Hematopoietic multipotent progenitor cell (in vitro differentiated cells): ENCODE measurements at places on chromosomes 7 and 10.

GRCh38 chr7:73567846-73568685 lies 10.3 kb downstream of the TBL2 start:
- no peak for DNase-seq

DNA sequence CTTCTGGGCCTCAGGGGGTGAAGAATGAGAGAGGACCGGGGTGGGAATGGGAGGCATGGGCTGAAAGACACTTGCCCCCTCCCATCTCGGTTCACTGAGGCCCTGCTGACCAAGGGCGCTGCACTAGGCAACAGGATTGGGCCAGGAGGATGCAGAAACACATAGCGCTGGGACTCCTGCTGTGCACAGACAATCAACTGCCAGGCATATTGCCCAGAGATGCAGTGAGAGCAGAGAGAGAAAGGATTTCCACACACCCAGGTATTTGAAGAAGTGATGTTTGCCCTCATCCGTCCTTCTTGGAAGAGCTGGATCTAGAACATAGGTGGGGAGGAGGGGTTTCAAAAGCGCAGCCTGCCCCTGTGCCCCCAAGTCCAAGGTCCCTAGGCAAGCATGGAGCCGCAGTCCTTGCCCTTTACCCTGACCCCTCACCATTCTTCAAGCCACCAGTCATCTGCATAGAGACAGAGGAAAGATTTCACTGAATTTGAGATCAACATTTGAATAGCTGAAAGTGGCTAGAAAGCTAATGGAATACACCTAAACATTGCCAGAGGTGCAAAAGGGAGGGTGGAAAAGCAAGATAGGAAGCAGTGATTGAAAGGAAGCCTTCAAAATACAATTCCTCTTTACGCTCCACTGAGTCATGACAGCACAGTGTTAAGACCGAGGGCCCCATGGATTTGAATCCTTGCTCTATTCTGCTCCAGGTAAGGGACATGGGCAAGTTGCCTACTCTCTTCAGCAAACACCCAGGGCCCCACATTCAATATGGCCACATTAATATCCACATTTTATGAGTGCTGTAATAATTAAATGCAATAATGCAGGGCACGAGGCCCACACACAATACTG lies 44.2 kb upstream of the TNS3 start:
- no peak for DNase-seq

DNA sequence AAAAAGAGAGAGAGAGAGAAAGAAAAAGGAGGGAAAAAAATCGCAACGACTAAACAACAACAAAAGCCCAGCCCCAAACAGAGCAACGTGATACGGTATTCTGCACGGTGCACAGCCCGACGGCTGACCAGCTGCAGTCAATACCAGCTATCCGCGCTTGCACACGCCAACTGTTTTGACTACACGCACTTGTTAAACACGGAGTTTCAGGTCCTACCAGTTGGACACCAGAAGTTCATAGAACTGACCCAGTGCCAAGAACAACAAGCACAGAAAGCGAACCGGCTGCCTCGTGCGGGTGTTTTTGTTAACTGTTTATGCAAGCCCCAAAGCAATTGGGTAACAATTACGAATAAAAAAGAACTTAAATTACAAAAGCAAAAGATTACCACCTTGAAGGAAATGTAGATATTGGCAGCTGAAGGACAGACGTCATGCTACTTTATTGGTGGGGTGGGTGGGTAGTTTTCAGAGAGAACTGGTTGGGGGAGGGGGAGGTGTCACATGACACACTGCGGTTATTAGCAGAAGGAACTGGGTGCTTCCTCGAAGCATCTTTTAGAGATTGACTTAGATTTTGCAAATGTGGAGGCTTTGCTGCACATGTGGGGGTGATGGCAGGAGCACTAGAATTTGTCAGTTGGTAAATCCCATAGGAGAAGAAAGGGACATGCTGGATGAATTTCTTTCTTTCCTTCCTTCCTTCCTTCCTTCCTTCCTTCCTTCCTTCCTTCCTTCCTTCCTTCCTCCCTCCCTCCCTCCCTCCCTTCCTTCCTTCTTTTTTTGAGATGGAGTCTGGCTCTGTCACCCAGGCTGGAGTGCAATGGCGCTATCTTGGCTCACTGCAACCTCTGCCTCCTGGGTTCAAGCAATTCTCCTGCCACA lies 110.6 kb upstream of the EFCAB10 start:
- DNase-seq, result peak; percentile 59

- DNase-seq, result no peak
These were observed 10.6 kb downstream of the ZCCHC24 start for GRCh38 chr10:79434821-79435251.

DNA sequence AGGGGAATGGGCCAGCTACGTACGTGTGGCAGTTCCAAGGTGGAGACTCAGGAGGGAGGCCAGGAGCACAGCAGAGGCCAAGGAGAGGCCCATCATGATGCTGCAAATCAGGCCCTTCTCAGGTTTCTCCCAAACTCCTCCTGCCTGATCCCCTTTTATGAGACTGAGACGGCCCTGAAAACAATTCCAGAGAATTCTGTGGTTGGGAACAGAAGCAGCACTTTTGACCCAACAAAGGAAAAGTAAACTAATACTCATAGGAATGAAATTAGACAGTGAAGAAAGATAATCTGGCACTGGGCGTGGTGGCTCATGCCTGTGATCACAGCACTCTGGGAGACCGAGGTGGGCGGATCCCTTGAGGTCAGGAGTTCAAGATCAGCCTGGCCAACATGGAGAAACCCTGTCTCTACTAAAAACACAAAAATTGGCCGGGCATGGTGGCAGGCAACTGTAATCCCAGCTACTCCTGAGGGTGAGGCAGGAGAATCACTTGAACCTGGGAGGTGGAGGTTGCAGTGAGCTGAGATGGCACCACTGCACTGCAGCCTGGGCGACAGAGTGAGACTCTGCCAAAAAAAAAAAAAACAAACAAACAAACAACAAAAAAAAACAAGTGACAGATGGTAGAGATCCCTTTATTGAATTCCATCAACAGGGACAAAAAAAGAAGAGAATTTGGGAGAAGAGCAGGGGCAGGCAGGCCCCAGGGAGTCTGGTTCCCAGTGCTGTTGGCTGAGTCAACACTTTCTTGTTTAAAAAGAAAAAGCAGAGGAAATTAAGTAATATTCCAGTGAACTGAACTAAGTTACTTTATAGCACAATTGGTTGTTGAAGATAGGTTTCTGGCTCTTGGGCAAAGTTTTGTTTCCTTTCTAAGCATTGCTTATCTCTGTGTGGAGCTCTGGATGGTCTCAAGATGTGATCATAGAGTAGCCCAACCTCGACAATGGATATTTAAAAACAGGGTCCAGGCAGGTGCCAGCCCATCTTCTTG lies at the start of gene CCL26:
CCL26 (minus strand) TSS at position 131 of the 997 bp plus-strand sequence; CDS start at position 96, 35 bp downstream.
- DNase-seq, result no peak

- DNase-seq, result no peak
These were observed 652.4 kb downstream of the CNTNAP2 start for GRCh38 chr7:146768957-146769356.

DNA sequence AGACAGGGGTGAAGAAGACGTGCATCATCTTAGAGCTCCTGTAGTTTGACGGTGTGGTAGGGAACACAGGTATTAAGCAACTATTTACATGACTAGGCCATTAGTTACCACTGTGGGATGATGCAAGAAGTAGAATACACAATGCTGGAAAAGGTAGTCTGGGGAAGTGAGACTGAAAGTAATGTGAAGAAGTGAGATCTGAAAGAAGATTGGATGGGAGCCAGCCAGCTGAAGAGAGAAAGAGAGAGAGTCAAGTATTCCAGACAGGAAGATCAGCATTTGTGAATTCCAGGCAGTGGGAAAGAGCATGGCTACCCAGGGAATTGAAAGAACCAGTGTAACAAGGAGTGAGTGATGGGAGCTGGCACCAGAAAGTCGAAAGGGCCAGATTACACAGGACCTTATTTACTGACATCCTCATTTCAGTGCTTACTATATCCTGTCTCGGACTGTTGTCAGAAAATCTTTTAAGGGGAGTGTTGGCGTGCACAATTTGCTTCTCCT lies 4.0 kb upstream of the CFAP58 start:
- DNase-seq, result no peak

- no peak for DNase-seq
These were observed 106.5 kb upstream of the PRR15 start for GRCh38 chr7:29457141-29457561.

- peak; percentile 39 for DNase-seq
These were observed 1.3 kb upstream of the CUL1 start for GRCh38 chr7:148697256-148698006.

DNA sequence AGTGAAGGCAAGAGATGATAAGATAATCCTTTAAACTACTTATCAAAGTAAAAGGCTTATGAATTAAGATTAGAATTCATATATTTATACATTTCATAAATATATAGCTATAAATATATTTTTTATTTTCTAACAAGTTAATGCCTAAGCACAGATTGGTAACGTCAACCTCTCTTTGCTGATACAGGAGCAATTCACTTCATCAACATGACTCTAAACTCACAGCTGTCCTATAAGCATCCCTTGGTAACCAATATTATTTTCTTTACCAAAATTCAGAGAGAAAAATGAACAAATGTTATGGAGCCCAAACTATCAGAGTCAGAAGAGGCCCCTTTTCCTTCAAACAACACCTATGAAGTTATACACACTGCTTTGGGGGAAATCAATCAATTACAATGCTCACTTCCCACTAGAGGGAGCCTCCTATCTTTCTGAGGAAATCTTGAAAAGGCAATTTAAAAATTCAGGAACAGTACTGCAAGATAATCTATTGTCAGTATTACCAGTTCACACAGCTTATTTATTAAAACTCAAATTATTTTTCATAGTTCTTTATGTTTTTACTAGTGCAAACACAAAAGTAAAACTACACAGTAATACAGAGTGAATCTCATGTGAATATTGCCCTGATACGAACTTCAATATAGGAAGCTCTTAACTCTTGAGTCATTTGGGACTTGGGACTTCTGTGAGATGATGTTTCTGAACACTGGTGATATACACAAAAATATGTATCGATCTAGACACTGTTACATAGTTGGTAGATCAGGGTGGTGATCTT lies 51.0 kb upstream of the NOBOX start:
- DNase-seq, result no peak

GRCh38 chr10:121597504-121598262 lies 561 bp downstream of the FGFR2 start:
- DNase-seq, result peak; percentile 22

- DNase-seq, result no peak
These were observed 34.5 kb downstream of the ITPRIP start for GRCh38 chr10:104303594-104304355.

DNA sequence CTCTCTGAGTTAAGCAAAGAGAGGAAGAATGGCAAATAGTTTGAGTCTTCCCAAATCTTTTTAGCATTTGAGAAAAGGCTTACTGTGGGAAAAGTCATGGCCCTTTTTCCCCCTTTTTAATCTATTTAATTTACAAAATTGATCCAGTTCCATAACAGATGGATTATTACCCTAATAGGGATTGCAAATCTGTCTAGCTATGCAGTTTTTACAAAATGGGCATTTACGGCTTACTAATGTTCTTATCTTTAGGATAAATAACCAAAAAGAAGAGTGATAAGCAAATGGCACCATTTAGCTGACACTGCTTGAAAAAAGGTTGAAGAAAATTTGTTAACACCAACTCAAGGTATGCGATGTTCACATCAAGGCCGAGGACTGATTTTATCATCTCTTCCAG lies 169.7 kb downstream of the SKAP2 start:
- DNase-seq, result no peak

GRCh38 chr7:104979167-104979841 lies 34.7 kb upstream of the KMT2E start:
- no peak for DNase-seq

- peak; percentile 48 for DNase-seq
These were observed 3.1 kb upstream of the IRF5 start for GRCh38 chr7:128934361-128935341.

DNA sequence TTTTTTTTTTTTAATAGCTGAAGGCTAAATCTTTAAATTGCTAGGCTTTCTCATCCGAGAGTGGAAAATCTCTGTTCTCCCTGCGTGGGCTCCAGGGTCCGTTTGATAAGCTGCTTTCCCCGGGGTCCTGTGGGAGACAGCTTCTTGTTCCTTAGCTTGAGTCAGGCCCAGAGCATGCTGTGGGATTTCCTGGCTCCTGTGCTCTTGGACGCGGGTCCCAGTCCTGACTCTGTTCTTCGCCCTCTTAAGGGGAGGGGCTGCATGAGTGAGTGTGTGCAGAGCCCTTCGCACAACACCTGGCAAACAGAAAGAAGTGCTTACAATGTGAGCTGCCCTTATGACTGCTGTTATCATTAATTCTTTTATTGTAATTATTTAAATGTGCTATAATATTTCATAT lies 133.5 kb downstream of the TACC2 start:
- DNase-seq, result no peak

DNA sequence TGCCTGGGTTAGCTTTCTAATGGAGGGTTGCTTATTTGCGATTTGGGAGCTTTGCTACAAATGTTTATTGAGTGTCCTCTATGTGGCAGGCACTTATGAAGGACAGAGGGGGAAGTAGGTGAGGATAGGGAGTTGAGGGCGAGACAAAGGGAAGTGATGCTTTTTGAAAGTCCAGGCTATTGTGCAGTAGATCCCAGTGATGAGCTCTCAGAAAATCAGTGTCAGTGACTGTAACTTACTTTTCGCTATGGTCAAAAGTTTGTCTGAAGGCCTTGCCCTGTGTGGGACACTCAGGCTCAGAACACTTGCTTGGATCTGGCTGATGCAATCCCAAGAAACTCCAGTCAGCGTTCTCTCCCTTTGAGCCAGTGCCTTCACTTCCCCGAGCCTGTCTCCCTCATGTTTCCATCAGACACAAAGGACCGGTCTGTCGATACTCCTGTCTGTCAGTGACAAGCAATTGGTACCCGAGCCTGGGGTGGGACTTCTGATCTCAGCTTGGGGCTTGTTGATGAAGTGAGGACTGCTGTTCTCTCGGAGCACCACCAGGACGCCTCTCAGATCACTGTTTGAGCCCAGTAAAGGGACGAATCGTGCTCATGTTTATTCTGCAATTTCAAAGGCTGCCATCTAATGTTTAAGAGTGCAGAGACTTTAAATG lies 63.1 kb upstream of the SORCS3 start:
- no peak for DNase-seq

DNA sequence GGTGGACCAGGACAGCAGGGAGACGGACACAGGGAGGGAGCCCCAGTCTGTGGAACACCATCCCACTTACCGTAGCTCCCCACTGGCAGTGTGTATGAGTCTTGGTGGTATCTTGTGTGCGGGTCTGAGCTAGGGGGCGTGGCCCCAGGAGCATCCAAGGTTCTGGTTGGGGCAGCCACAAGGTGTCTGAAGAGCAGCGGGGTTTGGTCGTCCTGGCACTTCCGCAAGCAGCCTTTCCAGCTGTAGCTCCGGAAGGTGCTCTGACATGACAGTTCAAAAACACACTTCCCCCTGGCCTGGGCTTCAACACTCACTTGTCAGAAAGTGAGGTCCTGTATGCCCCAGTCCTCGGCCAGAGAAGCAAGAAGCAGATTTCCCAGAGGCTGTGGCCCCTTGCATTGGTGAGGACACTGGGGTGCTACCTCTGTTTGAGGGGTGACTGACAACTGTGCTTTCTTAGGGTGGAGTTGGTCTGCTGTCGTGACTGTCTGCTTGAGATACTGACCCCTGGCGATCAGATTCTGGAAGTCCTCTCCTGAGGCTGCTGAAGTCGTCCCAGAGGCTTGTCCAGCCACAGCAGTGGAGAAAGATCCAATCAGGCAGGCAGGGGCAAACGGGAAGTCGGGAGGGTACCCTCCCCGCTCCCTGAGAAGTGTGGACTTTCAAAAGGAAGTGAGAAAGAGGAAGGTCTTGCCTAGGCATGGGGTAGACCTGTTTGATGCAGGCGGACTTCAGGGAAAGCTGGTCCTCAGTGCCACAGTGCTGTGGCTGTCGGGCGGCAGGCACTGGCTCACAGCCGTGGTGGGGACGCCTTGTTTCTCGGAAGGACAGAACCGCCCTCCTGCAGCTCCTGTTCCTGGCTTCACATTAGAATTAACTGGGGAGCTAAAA lies 51.4 kb upstream of the PFKFB3 start:
- DNase-seq, result peak; percentile 86
